Fibroblast of upper back skin (primary cell): ENCODE measurements at places on chromosomes 6 and 20.
A peak's percentile ranks its signal among the peaks of the same experiment; 100 is the strongest.

- no peak for DNase-seq
Observed at GRCh38 chr6:46832816-46833215, 39.6 kb downstream of the MEP1A start.

GRCh38 chr20:62160253-62160652 is 16.7 kb downstream of the SS18L1 start:
- DNase-seq: no peak

DNA sequence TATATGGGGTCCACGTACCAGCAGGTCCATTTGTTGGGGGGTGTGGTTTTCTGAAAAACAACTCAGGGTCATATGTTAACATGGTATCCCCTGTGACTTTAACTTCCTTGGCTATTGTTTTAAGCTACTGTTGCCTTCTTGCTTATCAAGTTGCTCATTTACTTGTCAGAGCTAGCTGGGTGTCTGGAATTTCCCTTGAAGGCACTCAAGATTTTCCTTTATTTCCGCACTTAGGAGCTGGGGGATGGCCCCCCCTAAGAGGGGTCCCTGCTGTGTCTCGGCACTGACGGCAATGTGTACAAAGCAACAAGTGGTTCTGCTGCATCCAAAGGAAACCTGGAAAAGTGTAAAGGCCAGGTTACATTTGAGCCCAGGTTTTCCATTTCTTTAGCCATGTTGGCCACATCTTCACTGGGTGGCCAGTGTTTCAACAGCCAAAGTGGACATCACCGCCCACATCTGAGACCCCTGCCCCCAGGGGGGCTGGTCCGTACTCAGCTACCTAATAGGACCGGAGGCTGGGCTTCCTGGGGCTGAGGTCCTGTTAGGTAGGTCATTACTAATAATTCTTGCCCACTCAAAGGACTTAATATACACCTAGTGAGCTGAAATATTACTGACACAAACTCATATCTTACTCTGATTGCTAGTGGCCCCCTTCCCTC is 24.8 kb upstream of the SYNDIG1 start:
- no peak for DNase-seq

DNA sequence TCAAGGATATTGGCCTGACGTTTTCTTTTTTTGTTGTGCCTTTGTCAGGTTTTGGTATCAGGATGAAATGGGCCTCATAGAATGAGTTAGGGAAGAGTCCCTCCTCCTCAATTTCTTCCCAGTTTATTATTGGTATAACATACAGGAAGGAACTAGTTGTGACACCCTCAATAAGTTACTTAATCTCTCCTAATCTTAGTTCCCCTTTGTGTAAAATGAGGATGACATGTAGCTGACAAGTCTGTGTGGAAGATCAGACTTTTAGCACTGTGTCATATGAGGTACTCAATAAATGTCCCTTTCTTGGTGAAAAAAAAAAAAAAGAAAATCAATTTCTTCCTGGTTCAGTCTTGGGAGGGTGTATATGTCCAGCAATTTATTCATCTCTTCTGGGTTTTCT is 155.8 kb downstream of the PDE7B start:
- DNase-seq: no peak

- no peak for DNase-seq
Observed at GRCh38 chr20:63173552-63174191, 42.3 kb downstream of the YTHDF1 start.

DNA sequence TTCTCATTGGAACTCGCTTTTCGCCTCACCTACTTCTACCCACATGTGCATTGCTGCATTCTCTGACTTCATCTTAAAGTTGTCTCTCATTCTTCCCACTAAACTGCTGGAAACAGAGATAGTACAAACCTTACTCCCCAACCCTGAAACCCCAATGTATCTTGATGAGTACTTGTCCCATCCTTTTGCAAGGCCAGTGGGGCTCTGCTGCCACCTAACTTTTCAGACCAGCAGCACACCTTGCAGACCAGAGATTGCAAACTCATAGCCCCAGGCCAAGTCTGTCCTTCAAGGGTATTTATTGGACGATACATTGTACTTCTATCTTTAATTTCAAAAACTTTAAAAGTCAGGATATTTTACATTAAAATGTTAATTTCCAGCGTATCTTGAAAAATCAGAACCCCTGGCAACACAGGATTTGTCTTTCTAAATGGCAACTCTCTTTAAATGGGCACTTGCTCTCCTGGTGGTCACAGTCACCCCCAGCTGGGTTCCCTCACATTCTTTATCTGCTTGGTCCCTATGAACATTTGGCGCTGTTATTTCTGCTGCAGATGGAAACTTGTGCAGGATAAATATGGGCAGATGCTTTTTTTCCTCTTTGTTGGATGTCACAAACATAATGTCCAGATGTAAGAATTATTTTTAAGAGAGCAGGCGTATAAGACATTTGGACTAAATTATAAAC is 83.9 kb downstream of the SOD2 start:
- DNase-seq: peak; percentile 58
